Hepatocyte (in vitro differentiated cells): ENCODE measurements at places on chromosomes 2 and 18. TPM values are rescaled to one million over a fixed set of nuclear protein-coding genes. Genes with fewer than 3 reads are reported as not detected.

Gene CCDC74A
- polyA plus RNA-seq: 8.0 and 9.0 TPM in 2 replicates

Gene LRRTM1
- 1.9 and 2.7 TPM in 2 replicates for polyA plus RNA-seq

Gene FER1L5
- polyA plus RNA-seq: 0.21 and 0.33 TPM in 2 replicates

Gene CNDP1
- 0.23 and 0.74 TPM in 2 replicates for polyA plus RNA-seq

Gene DNAH6
- 0.16 and 1.0 TPM in 2 replicates for polyA plus RNA-seq

Gene SERPINB10
- not detected in 2 replicates for polyA plus RNA-seq

Gene LBX2
- 3.1 and 5.2 TPM in 2 replicates for polyA plus RNA-seq

Gene YIPF4
- 67.2 and 74.8 TPM in 2 replicates for polyA plus RNA-seq

Gene CFAP221
- polyA plus RNA-seq: 3.3 and 3.5 TPM in 2 replicates

Gene SIX2
- polyA plus RNA-seq: 1.1 and 1.3 TPM in 2 replicates

Gene UGT1A7
- polyA plus RNA-seq: not detected in 2 replicates

Gene IL36A
- polyA plus RNA-seq: not detected in 2 replicates

Gene MAP4K3
- 24.5 and 27.2 TPM in 2 replicates for polyA plus RNA-seq

Gene ITGB6
- polyA plus RNA-seq: 20.3 and 21.0 TPM in 2 replicates

Gene MOCOS
- polyA plus RNA-seq: 3.1 and 6.0 TPM in 2 replicates

Gene GPR45
- polyA plus RNA-seq: 0.23 TPM in 1 of 2 replicates, not detected in the other

Gene PROKR1
- polyA plus RNA-seq: not detected in 2 replicates
